Kasumi-1 (cell line): ENCODE measurements at places on chromosomes 7 and 10.

GRCh38 chr7:44693641-44694313 lies 54.9 kb upstream of the ZMIZ2 start:
- DNase-seq = no peak

DNA sequence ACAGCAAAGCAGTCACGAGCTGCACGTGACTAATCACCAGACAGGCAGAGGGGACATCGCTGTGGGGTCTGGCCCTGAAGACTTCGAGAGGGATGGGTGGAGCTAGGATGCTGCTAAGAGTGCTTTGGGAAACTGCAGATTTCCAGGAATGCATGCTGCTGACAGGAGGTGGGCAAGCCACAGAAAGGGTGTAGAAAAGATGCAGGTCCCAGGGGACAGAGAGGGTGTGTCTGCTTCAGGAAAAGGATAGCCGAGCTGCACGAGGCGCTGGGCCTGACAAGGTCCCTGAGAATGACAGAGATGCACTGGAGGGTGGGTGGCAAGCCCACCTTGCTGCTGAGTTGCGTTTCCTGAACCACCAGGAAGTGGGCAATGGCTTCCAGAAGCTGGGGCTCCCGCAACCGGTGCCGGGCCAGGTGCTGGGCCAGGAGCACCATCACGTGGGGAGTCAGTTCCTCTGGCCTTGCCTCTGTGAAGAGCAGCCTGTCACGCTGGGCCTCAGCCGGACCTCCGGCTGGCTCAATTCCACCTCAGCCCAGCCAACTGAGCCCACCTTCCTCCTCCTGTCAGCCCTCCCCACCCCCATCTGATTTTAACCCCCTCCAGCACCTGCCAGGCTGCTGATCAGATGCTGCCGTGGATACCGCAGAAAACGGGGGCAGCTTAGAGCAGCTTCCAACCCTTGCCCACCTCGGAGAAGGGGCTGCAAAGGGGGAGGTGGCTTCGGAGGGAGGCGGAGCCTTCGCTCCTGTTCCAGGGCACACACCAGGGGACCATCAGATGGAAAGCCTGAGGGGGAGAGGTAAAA lies 2.2 kb downstream of the FASTK start:
- no peak for DNase-seq

GRCh38 chr10:83995738-83996331 lies 143.5 kb upstream of the GHITM start:
- DNase-seq = no peak

- DNase-seq = no peak
Observed at GRCh38 chr7:16818732-16819131, 13.9 kb upstream of the AGR2 start.

DNA sequence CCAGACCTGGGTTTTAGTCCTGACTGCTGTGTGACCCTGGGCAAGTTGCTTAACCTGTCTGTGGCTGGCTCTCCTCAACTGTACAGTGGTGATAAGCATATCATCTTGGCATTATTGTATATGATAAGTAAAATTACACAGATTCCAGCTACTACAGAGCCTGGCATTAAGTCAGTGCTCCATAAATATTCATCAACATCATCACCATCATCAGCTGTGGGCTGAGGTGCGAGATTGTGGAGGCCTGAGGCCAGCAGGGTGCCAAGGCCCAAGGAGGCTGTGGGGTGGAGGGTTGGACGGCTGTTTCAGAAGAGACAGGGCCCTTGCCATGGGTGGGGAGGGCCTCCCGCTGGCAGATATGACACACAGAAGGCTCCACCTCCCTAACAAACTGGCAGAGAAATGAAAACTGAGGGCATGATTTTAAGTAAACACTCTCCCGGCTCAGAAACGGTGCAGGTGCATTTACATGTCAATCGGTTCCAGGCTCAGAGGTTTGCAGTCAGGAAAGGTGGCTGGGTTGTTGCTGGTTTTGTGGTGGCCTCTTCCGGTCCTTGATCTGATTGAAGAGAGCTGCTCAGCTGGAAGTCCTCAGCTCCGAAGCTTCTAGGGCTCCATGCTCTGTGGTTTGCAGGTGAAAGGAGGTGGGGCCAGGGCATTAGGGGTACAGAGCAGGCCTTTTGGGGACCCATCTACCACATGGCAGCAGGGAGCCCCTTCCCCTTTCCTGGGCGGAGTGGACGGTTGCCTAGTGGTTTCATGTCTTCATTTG lies 10.2 kb downstream of the CRYGN start:
- DNase-seq = no peak

DNA sequence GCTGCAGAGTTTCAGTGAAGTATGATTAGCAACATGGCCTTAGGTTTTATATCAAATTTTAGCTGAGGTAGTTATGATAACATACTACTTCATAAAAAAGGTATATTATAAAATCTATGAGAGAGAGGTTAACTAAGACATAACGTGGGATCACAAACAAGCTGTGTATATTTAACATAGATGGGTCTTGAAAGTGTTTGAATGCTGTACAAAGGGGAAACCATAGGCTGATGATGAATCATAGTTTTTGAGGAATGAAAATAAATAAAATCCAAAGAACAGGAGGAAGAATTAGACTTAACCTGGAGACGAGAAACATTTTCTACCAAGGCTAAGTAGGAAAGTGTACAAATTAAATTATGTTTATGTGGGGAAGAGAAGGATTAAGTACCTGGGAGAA lies 119.0 kb downstream of the GNAI1 start:
- no peak for DNase-seq

DNA sequence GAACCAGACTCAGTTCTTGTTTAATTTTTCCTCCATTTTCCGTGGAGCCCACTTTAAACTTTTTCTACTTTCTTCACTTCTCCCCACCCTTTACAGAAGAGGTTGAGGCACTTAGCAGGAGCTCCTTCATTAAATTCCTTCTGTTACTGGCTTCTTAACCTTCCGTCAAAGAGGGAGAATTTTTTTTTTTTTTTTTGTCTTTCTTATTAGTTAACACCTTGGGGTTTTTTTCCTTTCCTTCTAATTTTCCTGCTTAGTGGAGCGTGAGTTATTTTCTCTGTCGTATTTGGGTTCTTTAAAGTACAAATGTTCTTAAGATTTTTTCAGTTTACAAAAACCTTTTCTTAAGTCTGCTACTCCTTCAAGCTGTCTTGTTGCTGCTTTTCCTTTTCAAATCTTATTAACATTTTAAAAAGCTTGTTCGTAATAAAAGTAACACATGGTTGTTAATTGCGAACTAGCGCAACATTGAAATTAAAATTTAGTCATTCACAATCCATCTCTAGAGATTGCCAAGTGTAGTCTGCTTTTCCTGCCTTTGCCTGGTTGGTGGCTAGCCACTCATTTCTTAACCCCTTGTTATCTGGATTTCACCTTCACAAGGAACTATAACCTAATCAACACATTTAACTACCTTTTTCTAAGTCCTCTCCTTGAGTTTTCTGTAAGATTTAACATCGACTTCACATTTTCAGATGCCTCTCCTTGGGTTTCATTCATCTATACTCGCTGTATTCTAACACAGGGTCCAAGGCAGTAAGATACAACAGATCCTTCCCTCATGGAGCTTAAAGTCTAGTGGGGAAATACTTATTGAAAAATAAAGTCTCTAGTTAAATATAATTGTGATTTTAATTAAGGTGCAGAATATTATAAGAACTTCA lies 2.0 kb downstream of the BMPR1A start:
- DNase-seq = no peak

DNA sequence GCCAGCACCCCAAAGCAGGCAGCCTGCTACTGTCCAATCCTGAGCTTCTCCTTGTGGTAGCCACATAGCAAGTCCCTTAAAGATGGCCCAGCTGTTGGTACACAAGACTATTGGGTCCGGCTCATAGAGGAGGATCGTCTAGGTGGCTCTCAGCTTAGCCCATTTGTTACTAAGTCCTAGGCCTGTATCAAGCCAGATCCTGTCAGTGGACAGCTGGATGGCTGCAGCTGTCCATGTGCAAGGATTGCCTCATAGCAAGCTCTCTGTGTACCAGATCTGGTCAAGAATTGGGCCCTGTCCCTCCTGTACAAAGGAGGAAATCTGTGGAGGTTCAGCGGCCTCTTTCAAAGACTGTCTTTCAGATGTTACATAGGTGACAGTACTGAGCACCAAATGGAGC lies 12.2 kb upstream of the TMEM168 start:
- DNase-seq = no peak
